Activated naive CD8-positive, alpha-beta T cell treated with anti-CD3 and anti-CD28 coated beads for 36 hours (primary cell): ENCODE measurements at places on chromosomes 5 and 9. TPM values are rescaled to one million over a fixed set of nuclear protein-coding genes. Genes with fewer than 3 reads are reported as not detected.
A peak's percentile ranks its signal among the peaks of the same experiment; 100 is the strongest.

DNA sequence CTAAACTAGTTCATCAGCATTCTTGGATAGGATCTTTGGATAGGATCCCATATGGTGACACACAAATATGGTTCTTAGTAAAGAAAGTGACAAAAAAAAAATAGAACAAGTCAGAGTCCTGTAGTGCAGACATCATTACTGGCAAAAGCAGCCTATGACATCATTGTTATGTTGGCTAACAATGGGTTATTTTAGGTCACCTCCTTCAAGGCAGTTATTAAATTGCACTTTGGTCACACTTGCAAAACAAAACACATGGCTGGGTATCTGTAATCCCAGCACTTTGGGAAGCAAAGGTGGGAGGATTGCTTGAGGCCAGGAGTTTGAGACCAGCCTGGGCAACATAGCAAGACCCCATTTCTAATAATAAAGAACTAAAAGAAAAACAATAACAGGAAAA is 185.9 kb downstream of the KIAA0825 start:
- DNase-seq = no peak
- peaks cover 4% of the 10 kb centered on the region for H3K36me3 ChIP-seq
- no peaks in the 10 kb centered on the region for H3K27me3 ChIP-seq
- no peak overlapping the region for H3K4me3 ChIP-seq
- H3K4me1 ChIP-seq = peaks cover 6% of the 10 kb centered on the region

GRCh38 chr5:147234239-147234824 is 494 bp upstream of the STK32A start:
- no peak overlapping the region for H3K4me3 ChIP-seq
- DNase-seq = no peak
- H3K27ac ChIP-seq = no peak overlapping the region

DNA sequence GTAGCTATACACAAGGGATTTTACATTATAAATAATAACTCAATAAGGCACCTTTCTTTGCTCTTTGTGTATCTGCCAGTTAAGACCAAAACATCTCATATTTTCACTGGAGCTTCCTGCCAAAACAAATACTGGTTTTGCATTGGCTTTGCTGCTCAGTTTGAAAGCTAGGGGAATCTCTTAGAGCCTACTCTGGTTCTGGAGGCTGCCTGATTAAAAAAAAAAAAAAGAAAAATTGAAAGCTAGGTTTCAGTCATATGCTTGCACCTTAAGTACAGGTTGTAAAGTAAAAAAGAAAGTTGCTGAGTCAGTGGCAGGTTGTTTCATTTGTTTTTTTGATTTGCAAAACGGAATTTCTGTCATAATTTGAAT is 2.3 kb downstream of the DENND4C start:
- no peak overlapping the region for H3K4me3 ChIP-seq
- no peak overlapping the region for H3K27ac ChIP-seq
- DNase-seq = no peak
- no peaks in the 10 kb centered on the region for H3K36me3 ChIP-seq
- peaks cover 28% of the 10 kb centered on the region for H3K4me1 ChIP-seq

GRCh38 chr9:82582693-82583092 is 480.2 kb downstream of the RASEF start:
- no peak overlapping the region for H3K4me3 ChIP-seq
- DNase-seq = no peak
- no peaks in the 10 kb centered on the region for H3K4me1 ChIP-seq
- no peaks in the 10 kb centered on the region for H3K36me3 ChIP-seq
- H3K27me3 ChIP-seq = no peaks in the 10 kb centered on the region

- DNase-seq = no peak
- no peak overlapping the region for H3K27ac ChIP-seq
- H3K36me3 ChIP-seq = peaks cover 4% of the 10 kb centered on the region
These were observed 200.4 kb downstream of the ARRDC3 start for GRCh38 chr5:91182763-91183162.

Gene ACTBL2
- total RNA-seq = not detected

Gene SOHLH1
- total RNA-seq = not detected

DNA sequence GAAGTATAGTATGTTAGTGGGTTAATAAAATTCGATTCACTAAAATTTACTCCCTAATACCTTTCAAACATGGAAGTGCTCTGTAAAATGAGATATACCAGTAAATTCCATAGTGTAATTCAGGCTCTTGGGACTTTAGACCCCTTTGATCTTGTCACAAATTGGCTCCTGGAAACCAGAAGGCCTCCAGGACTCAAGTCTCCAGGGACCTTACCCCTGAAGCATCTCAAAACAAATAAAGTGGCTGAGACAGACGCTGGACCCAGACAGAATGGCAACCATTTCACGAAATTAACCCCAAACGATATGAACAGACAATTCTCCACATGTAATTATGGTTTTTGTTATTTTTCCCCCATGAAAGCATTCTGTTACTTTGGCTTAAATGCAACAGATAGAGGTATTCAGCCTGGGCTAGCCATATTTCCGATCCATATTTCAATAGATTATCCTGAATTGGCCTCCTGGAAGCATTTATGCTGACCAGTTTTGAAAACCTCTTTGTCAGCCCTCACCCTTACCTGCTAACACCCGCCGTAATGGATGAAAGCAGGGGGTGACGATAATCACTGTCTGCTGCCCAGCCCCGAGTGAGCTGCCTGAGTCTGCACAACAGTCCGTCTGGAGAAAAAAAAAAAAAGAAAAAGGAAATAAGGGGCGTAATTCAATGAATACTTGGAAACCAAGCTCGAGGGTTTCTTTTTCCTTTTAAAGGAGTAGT is 34.1 kb upstream of the EFNA5 start:
- H3K36me3 ChIP-seq = no peaks in the 10 kb centered on the region
- H3K27me3 ChIP-seq = peaks cover 4% of the 10 kb centered on the region
- H3K27ac ChIP-seq = no peak overlapping the region
- no peaks in the 10 kb centered on the region for H3K4me1 ChIP-seq
- H3K4me3 ChIP-seq = no peak overlapping the region
- DNase-seq = no peak

- H3K27me3 ChIP-seq = no peaks in the 10 kb centered on the region
- no peak for DNase-seq
- peaks cover 32% of the 10 kb centered on the region for H3K36me3 ChIP-seq
- H3K4me1 ChIP-seq = peaks cover 55% of the 10 kb centered on the region
These were observed 17.0 kb downstream of the HRH2 start for GRCh38 chr5:175674731-175675346.

DNA sequence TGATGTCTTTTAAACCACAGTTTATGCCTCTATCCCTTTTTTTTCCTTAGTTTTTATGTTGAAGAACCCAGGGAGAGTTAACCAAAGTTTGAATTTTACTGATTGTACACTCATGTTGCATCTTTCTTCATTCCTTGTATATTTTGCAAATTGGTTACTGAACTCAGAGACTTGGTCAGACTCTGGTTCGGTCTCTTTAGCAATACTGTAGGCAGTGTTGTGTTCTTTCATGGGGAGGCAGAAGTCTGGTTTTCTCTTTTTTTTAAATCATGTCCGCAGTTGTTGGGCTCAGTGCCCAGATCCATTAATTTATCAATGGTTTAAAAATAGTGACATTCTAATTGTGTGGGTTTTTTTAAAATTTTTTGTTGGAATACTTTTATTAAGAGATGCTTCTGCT is 23.4 kb downstream of the UBE2R2 start:
- peaks cover 13% of the 10 kb centered on the region for H3K36me3 ChIP-seq
- H3K27me3 ChIP-seq = no peaks in the 10 kb centered on the region
- no peak overlapping the region for H3K27ac ChIP-seq
- peaks cover 34% of the 10 kb centered on the region for H3K4me1 ChIP-seq

DNA sequence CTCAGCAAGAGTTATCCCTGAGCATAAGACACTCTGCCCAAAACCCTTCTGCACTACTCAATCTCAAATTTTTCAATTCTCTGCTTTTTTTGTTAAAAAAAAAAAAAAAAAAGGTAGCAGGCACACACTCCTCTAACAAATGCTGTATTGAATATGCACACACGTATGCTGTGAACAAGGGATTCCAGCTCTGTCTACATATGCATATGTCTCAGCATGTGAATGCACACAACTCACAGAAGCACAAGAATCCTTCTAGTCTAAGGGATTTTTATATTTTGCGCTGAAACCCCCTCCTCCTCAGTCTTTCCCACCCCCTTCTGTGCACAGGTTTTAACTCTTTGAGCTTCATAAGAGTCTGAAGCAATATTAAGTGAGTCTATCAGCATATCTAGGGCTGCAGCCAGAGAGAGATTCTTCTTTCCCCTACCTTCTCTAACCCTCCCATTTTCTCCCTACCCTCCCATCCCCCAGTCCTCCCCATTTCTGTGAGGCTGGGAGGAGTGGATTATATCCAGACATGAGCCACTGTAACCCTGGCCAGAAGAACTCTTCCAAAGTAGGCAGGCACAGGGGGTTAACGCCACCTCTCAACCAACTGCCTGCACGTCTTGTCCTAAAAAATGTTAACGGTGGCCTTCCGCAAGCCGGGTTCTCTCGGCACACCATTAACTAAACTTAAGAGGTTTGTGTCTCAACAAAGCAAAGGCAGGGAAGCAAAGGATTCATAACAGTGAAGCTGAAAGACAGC is 1.0 kb downstream of the GABRB2 start:
- DNase-seq = no peak
- H3K27me3 ChIP-seq = peaks cover 66% of the 10 kb centered on the region

DNA sequence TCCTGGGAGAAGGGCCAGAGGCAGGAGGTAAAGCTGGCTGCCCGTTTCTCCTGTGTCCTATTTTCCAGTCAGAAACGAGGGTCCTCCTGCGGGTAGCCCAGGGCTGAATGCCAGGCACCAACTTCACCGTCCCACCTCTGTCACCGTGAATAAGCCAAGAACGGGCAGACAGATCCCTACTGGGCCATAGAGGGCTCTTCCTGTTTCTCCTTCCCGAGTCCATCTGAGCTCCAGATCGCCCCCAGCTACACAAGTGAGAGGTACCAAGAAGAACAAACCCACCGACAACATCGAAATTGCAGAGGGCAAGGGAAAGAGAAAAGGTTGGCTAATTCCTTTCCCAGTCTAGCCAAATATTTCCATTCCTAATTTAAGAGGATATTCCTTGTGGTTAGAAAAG is 93.7 kb downstream of the SPOCK1 start:
- no peak for DNase-seq
- no peaks in the 10 kb centered on the region for H3K27me3 ChIP-seq
- H3K4me3 ChIP-seq = no peak overlapping the region
- no peaks in the 10 kb centered on the region for H3K4me1 ChIP-seq
- H3K36me3 ChIP-seq = no peaks in the 10 kb centered on the region
- no peak overlapping the region for H3K27ac ChIP-seq

- no peaks in the 10 kb centered on the region for H3K36me3 ChIP-seq
- H3K27me3 ChIP-seq = peaks cover 4% of the 10 kb centered on the region
- H3K4me1 ChIP-seq = no peaks in the 10 kb centered on the region
- DNase-seq = no peak
- H3K27ac ChIP-seq = no peak overlapping the region
- no peak overlapping the region for H3K4me3 ChIP-seq
These were observed 6.4 kb downstream of the CMBL start for GRCh38 chr5:10301266-10301665.

- no peak overlapping the region for H3K4me3 ChIP-seq
- peaks cover 5% of the 10 kb centered on the region for H3K4me1 ChIP-seq
- no peak overlapping the region for H3K27ac ChIP-seq
These were observed 87.0 kb downstream of the DAB2IP start for GRCh38 chr9:121738411-121738810.

DNA sequence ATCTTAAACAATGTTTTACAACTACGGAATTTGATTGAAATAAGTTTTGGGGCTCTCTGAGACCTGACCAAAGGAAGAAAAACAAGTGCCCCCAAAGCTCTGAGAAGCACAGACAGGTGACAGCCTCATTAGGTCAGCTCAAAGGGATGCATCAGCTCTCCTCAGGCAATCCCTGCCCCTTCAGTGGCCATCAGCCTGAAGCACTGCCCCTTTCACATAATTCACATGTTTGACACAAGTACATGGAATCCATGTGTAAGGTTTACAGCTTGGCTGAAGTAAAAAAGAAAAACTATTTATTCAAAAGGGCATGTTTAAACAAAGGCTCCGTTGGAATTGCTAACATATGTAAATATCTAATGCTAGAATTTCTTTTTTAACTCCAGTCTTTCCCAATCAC is 56.3 kb downstream of the TSSK1B start:
- H3K4me1 ChIP-seq = peaks cover 32% of the 10 kb centered on the region
- H3K27me3 ChIP-seq = peaks cover 25% of the 10 kb centered on the region
- H3K4me3 ChIP-seq = no peak overlapping the region
- no peaks in the 10 kb centered on the region for H3K36me3 ChIP-seq

Gene PCDHB10
- total RNA-seq = not detected

DNA sequence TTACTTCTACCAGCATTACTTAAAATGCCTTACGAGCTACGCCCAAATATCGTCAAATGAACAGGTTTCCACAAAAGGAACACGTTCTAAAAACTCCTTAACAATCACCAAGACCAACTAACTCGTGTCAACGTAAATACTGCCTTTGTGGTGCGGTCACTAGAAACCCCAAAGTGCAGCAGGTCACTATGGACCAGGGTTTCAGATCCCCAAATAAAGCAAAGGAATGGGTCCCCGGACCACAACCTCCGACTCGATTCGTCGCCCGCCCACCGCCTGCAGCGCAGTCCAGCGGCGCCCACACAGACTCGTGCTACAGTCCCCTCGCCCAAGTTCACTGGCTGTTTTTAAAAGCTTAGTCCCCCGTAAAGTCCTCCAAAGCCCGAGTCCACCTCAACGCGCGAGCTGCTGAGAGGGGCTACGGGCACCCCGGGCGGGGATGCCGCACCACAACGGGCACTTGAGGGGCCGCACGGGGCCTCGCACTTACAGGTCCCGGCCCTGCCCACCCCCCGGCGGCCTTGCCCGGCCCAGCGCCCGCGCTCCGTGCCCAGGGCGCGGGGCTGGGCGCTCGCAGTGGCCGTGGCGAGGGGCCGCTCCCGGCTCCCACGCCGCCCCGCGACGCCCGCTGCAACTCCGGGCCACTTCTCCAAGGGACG is 1.1 kb downstream of the NFIB start:
- H3K4me1 ChIP-seq = peaks cover 19% of the 10 kb centered on the region
- no peak overlapping the region for H3K4me3 ChIP-seq
- H3K27ac ChIP-seq = peak overlapping the region; percentile 42
- H3K36me3 ChIP-seq = no peaks in the 10 kb centered on the region
- peaks cover 81% of the 10 kb centered on the region for H3K27me3 ChIP-seq
